Peyer's patch (tissue), 4 donors: ENCODE measurements at places on chromosomes 4 and X.

DNA sequence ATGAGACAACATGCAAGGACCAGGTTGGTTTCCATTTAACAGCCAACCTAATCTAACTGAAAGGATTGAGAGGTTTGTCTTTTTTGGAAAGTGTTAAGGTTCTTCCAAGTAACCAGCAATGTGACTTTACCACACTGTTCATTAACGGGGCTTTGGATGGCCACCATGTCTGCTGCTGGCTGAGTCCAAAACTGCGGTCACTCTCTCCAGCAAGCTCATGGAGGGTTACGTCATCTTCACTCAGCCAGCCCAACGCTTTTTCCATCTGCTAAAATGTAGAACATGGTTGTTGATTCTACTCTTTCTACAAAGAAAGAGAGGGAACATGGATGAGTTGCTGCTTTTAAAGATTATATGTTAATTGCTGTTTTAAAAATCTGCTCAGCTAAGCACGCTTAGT lies 11.0 kb downstream of the PKD2 start:
- DNase-seq, result no peak

GRCh38 chrX:56928546-56928945 lies 66.8 kb downstream of the SPIN3 start:
- DNase-seq, result no peak

DNA sequence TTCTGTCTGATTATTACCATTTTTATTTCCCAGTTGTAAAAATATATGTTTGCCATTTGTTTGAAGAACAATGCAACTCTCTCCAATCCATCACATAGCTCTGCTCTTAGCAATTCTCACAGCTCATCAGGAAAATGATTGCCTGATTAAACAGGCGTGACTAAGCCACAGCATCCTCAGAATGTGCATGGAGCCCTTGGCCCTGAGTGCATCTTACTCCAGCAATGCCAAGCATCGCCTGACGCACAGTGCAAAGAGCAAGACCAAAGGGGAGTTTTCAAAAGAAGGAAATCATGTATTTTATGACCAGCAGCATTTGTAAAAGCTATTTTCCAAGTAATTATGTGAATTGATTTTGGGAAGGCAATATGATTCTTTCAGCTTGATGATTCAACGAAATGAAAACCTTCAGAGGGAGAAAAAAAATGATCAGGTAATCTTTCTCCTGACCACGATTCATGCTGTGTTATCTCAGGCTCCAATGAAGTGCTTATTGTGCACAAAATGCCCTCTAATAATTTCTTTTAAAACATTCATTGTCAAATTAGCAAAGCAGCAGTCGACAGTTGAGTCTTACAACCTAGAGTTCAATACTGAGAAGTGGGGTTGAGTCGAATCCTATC lies 138.0 kb upstream of the FAM9B start:
- no peak for DNase-seq

DNA sequence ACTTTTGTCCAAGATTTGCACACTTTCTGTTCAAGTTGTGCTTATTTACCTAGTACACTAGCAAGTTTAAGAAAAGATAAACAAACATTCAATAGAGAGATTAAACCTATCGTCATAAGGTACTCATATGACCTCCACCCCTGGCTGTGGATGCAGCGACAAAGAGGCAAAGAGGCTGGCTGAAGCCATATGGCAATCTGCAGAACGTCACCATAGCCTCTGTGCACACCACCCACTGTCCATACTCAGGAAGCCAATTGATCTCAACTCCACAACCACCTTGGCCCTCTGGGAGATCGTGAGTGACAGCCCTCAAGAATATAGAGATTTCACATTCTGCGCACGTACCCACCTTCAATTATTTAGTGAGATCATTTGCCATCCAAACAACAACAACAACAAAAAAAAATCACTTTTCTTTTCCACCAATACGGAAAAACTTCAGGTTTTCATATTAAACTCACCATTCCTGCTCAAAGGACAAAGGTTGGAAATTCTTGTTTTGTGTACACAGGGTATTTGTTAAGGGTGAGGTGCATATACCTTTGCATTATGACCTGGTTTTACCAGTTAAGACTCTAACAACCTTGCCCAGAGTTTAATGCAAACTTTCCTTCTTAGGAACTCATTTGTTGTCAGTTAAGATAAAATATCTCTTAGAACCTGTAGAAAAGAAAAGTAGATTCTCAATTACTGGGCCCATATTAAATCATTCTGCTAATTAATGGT lies 243.0 kb upstream of the FSTL5 start:
- DNase-seq, result peak; percentile 53

DNA sequence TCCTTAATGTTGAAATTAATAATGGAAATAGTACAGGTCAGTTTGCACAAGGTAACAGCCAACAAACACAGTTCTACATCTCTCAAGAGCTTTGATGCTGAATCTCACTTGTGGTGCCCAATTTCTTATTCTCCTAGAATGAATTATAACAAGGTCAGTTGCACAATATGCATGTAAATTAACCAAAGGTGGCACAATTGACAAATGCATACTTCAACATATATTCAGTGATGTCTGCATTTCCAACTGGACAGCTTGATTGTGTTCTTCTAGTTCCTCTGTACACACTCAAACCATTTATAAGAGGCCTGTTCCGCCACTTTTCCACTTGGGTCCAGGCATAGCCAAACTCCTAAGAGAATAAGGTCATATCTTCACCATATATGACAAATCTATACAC lies 210.3 kb upstream of the EPHA5 start:
- no peak for DNase-seq

DNA sequence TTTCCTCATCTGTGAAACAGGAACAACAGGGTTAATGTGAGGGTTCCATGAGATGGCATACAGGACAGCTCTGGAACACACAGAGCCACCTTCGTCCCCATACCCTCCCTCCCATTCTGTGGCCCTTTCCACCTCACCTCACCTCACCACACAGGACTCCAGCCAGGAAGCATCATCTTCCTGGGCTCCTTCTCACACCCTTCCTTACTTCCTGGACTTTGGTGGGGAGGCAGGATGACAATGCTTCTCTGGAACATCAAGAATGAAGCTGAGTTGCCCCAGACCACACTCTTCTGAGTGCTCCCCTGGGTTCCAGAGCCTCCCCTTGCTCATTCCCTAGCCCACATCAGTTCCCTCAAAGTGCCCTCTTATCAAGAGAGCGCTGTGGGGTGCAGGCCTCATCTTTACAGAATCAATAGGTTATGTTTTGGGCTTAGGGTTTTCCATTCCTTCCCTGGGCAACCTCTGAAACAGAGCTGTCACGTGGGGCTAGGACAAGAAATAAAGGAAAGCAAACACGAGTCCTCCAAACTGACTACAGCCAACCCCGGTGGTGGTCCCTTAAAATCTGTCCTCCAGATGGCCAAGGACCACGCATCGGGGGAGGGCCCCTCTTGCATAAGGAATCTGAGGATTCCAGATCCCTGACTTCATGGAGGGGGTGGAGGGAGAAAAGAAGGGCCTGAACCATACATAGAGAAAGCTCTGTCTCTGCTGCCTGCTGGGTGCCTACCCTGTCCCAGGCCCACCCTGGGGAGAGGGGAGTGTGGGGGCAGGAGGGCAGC lies 74.4 kb upstream of the ATP6AP2 start:
- no peak for DNase-seq

GRCh38 chr4:122632396-122633143 lies 11.7 kb upstream of the IL21 start:
- DNase-seq, result no peak

- DNase-seq, result no peak
Observed at GRCh38 chr4:27007507-27007906, 146.9 kb downstream of the STIM2 start.

DNA sequence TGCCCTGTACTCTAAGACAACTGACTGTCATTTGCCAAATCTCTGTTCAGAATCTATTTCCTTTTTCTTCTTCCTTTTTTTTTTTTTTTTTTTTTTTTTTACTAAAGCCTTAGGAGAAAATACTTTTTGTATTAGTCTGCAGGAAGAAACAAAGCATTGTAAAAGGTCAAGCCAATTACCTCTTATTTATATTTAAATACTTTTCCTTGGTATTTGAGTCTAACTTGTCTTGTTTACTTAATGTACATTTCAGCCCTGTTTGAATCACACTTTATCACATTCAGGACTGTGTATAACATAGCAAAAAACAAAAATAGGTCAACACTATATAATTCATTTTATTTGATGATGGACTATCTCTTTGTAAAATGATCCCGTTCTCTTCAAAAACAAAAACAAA lies 262.2 kb downstream of the RPA4 start:
- no peak for DNase-seq

- DNase-seq, result no peak
Observed at GRCh38 chrX:72048510-72049455, 82.9 kb downstream of the RTL5 start.

- DNase-seq, result no peak
Observed at GRCh38 chrX:136191171-136191570, 43.8 kb downstream of the FHL1 start.

GRCh38 chr4:17117746-17118145 lies 219.3 kb upstream of the LDB2 start:
- DNase-seq, result no peak

GRCh38 chr4:166895771-166896170 lies 338.5 kb downstream of the SPOCK3 start:
- no peak for DNase-seq

- no peak for DNase-seq
Observed at GRCh38 chr4:122012735-122013134, 60.9 kb upstream of the TRPC3 start.
